H4 (cell line): ENCODE measurements at places on chromosomes 1 and 21.

GRCh38 chr21:35658242-35658641 lies 402.1 kb downstream of the SETD4 start:
- DNase-seq, result peak; percentile 77

DNA sequence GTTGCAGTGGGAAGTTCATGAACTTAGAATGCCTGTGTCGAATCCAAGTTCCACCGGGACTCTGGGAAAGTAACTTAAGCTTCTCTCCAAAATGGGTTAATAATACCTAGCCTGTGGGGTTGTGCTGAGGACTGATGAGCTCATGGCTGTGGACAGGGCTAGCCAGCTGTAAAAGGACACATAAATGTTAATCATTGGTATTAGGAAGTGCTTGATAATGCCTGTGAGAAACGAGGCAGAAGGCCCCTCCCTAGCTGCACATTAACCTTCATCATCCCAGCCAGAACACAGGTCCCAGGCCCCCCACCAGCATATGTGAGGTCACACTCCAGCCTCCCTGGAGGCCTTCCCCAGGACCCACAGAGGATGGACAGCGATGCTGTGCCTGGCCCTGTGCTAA lies 789 bp upstream of the GJB4 start:
- no peak for DNase-seq

DNA sequence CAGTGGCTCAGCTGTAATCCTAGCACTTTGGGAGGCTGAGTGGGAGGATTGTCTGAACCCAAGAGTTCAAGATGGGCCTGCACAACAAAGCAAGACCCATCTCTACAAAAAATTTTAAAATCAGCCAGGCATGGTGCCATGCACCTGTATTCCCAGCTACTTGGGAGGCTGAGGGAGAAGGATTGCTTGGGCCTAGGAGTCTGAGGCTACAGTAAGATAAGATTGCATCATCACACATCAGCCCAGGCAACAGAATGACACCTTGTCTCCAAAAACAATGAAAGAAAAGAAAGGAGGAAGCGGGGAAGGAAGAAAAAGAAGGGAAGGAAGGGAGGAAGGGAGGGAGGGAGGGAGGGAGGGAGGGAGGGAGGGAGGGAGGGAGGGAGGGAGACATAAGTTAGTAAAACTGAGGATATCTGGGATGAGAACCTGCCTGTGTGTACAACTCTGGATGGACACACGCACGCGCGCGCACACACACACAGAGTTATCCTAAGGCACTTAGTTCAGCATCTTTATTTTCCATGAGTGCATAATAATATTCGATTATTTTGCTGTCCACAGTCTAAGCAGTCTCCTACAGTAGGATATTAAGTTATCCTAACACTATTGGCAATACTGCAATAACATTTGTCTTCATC lies 92.9 kb upstream of the LBR start:
- no peak for DNase-seq

- no peak for DNase-seq
Observed at GRCh38 chr1:243974451-243975292, 76.4 kb upstream of the ZBTB18 start.

DNA sequence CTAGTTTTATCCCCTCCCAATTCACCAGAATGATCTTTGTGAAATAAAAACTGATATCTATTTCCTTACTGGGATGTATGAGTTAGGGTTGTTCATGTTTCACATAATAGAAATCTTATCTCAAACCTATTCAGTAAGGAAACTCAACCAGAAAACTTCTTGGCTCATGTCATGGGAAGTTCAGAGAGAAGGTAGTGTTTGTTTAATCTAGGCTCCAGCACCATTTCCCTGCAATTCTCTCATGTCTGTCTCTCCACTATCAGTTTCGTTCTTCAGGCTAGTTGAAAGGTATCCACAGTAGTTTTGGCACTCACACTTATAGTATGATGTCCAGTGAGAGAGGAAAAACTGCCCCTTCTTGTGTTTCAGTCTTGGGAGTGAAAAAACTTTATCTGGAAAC lies 34.6 kb upstream of the UHMK1 start:
- DNase-seq, result no peak

GRCh38 chr1:179079113-179079761 lies 2.6 kb upstream of the TOR3A start:
- peak; percentile 63 for DNase-seq

DNA sequence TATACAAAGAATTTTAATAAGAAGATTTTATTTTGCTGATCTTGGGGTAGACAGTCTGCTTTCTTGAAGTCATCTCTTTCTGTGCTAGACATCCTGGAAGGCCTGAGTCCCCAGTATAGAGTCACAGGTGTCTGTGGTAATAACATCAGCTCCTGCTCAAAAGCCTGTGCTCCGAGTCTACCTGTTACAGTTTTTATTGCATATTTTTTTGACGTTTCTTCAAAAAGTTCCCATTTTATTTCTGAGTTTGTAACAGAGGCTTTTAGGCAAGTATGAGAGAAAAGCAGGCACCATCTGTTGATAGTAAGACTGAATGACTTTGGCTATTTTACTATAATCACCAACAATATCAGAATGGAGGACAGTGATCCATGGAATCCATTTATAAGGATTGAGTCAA lies 58.0 kb upstream of the WDR26 start:
- no peak for DNase-seq

DNA sequence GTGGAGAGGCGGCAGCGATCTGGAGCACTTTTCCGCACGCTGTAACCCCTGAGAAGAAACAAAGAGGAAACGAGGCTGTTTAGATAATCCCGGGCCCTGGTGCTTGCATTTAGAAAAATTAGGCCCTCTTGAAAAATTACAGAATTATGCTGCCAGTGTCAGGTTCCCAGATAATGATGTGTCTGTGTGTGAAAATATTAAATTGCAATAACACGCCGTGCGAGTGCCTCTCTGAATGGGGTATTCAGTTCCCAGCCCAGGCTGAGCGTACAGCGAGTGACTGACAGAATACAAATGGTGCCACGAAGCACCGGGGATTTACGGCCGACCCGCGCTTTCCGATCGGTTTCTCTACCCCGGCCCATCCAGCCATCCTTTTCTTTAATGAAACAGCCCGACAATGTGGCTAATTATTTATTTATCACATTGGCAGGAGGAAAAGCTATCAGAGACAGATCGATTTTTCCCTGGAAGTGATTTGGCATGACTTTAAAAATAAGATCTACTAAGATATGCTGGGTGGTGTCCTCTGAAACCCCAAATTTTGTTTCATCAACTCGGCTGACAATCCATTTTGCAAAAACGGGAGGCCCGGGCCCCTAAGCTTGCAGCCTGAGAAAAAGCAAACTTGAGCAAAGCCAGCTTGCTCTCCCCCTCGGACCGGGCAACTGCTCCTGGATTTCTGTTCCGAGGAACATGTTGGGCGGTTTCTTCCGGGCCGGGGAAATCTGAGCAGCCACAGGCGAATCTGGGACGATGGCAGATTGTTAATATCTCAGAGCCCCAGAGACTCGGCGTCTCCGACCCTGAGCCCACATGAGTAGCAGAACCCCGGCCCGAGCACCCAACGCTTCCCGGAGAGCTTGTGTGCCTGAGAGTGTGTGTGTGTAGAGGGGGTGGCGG lies 11.3 kb downstream of the PRDM16 start:
- DNase-seq, result no peak

- DNase-seq, result peak; percentile 19
Observed at GRCh38 chr1:213761845-213762407, 225.8 kb upstream of the PROX1 start.

DNA sequence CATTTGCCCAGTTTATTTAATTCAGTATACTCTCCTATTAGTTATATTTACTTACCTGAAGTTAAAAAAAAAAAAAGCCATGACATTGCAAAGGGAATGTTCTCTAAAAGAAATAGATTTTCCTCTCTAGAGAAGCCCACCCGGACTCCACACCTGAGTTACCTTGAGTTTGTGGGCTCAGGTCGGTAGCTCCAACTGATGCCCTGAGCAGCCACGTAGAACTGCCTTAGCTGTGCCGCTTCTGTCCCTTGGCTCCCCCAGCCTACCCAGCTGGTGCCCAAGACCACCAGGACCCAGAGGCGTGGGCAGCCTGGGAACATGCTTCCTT lies 250 bp downstream of the F5 start:
- DNase-seq, result no peak

- no peak for DNase-seq
Observed at GRCh38 chr1:20349561-20349960, 58.9 kb downstream of the VWA5B1 start.

- DNase-seq, result no peak
Observed at GRCh38 chr1:179814546-179814838, 63.1 kb downstream of the TOR1AIP2 start.

- no peak for DNase-seq
Observed at GRCh38 chr1:225448146-225448805, 20.4 kb upstream of the LBR start.

- no peak for DNase-seq
Observed at GRCh38 chr1:1419813-1420653, 1.0 kb downstream of the ANKRD65 start.

DNA sequence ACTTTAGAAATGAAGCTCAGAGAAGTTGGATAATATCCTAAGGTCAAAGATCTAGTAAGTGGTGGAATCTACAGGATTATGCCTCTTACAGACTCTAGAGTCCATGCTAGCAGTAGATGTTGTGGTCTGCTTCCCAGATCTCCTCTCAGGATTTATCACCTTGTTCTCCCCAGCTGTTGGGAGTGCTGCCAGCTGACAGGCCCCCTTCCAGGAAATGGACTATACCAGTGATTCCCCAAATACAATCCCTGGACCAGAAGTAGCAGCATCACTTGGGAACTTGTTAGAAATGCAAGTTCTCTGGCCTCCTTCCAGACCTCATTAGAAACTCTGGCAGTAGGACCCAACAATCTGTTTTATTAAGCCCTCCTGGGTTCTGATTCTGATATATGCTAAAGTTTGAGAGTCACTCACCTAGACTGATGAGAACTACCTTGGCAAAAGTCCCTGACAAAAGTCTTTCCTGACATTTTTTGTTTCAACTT lies 24.5 kb upstream of the NTNG1 start:
- DNase-seq, result no peak

DNA sequence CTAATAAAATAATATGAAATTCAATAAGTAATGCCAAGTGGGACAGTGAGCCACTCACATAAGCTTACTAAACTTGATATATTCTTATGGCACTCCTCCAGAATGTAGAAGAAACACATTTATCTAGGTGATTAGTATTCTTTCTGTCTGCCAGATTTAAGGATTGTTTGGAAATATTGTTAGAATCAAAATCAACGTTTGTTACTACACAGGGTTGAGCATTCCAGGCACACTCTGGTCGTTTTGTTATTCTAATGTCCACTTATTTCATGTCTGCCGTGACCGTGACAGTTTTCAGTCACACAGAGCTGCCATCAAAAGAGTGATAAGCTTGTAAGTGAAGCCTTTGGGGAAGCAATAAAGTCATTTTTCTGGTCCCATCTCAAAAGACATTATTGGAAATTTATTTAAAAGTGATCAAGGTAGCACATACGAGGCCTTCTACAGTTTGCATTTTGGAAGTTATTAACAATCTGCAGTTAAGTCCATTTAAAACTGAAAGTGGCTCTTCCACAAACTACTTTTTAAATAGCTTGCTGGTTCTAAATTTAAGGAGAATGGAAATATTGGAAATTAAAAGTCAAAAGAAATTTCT lies 38.0 kb downstream of the NFIA start:
- DNase-seq, result no peak

GRCh38 chr1:31733389-31734219 lies 29.8 kb upstream of the COL16A1 start:
- no peak for DNase-seq

DNA sequence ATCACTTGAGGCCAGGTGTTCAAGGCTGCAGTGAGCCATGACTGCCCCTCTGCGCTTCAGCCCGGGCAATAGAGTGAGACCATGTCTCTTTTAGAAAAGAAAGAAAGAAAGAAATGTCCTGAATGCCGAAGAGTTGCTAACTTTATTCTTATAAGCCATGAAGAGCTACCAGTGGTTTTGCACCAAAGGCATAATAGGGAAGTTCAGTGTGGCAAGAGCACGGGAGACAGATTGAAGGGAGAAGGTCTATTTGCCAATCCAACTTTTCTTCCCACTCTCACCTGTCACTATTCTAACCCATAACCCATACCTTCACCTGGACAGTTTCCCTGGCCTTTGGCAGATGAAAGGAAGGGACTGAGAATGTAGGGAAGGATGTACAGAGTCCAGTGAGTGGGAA lies 4.4 kb upstream of the PEA15 start:
- DNase-seq, result no peak
